IPS-NIHi11 (cell line): ENCODE measurements at places on chromosomes 11 and 22.

DNA sequence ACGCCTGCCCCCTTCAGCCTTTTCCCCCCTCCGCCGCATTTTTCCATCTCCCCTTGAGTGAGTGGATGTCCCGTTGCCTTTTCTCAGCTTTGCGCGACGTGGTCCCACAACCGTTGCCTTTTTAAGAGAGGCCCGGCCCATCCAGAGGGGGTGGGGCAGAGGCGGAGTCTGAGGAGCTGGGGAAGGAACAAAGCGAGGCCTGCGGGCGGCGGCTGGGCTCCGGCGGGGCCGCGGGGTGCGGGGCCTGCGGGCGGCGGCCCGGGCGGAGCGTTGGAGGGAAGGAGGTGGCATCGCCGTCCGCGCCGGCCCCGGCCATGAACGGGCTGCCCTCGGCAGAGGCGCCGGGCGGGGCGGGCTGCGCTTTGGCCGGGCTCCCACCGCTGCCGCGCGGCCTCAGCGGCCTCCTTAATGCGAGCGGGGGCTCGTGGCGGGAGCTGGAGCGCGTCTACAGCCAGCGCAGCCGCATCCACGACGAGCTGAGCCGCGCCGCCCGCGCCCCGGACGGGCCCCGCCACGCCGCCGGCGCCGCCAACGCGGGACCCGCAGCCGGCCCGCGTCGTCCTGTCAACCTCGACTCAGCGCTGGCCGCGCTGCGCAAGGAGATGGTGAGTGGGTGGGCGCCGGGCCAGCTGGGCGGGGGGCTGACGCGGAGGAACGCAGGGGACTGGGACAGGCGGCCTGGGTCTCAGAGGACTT, at the start of gene FAM89B:
FAM89B (plus strand) TSS at position 183 of the 696 bp plus-strand sequence; CDS start at position 315, 132 bp downstream.
- peak; percentile 78 for DNase-seq

DNA sequence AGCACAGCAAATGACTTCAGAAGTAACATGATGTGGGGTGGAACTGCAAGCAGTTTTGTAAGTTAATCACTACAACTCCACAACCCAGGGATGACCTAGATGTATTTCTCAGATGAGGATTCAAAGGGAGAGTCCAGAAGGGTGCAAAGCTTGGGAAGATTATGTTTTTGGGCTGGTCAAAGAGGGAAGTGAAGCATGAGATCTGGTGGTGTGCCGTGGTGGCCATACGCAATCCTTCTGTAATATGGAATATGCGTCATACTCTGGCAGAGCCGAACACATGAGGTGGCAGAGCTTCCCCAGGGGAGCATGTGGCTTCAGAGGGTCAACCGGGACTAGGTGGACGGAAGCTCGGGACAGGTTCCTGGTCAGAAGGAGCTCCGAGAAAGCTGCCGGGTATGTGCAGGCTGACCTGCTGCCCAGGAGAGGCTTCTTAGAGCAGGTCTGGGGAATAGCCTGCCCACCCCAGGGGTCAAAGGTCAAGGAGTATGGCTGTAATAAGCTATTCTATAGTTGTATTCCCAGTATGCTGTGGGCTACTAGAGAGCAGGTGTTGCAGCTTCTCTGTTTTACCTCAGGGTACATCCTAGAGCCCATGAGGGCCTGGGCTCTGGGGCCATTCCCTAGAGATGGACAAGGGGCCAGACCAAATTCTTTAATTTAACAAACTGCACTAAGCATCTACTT, 70.1 kb upstream of the PHOX2A start:
- no peak for DNase-seq

DNA sequence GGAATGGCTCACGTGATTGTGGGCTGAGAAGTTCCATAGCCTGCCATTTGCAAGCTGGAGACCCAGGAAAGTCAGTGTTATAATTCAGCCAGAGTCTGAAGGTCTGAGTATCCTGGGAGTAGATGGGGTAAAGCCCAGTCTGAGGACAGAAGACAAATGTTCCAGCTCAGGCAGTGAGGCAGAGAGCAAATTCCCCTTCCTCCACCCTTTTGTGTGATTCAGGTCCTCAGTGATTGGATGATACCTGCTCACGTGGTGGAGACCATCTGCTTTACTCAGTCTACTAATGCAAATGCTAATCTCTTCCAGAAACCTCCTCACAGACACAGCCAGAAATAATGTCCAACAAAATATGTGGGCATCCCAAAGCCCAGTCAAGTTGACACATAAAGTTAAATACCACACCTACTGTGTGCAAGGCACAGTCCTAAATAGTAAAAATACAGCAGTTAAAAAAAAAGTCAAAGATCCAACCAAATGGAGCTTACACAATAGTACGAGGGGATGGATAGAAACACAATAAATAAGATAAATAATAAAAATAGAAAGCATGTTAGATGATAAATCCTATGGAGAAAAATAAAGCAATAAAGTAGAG, 13.2 kb upstream of the APOL6 start:
- no peak for DNase-seq

- DNase-seq = no peak
Observed at GRCh38 chr11:125295931-125296330, 131.4 kb downstream of the PKNOX2 start.

- DNase-seq = peak; percentile 58
Observed at GRCh38 chr11:126186708-126187529, 24.5 kb downstream of the RPUSD4 start.

GRCh38 chr11:70063555-70063954, 14.6 kb upstream of the ANO1 start:
- no peak for DNase-seq

- DNase-seq = peak; percentile 67
Observed at GRCh38 chr11:125871391-125872137, 15.9 kb upstream of the HYLS1 start.

GRCh38 chr11:65429068-65429681, 6.6 kb downstream of the NEAT1 start:
- DNase-seq = no peak

- DNase-seq = no peak
Observed at GRCh38 chr22:25038239-25038638, 85.7 kb downstream of the KIAA1671 start.

GRCh38 chr22:45644714-45645113, 26.9 kb upstream of the ATXN10 start:
- DNase-seq = no peak

DNA sequence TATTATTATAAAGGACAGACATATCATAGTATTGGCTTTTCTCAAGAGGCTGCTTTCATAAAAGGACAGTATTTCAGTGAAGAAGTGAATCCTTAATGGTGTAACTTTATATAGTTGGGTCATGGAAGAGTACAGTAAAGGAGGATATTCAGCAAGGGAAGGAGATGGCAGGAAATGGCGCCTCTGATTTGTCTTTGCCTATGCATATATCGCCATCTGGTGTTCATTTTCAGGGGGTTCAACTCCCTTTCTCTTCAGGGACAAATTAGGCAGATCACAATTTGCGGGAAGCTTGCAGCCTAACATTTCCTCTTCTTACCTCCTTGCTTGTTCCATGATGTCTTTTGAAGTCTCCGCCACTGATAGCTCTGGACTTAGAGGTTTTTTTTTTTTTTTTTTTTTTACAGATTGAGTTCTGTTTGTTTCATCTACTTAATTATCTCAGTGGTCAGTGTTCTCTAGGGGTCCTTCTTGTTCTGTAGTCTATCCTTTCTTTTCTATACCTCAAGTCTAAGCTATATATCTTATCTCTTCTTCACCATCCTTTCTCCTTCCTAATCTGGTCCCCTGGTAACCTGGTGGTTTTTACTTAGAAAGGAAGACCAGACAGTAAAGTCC, 21.8 kb upstream of the RRM1 start:
- peak; percentile 83 for DNase-seq
